ENCODE measurements at places on chromosomes 3 and 15.

GRCh38 chr3:129182390-129183185, 1.1 kb downstream of the CNBP start:
- no peak for DNase-seq

DNA sequence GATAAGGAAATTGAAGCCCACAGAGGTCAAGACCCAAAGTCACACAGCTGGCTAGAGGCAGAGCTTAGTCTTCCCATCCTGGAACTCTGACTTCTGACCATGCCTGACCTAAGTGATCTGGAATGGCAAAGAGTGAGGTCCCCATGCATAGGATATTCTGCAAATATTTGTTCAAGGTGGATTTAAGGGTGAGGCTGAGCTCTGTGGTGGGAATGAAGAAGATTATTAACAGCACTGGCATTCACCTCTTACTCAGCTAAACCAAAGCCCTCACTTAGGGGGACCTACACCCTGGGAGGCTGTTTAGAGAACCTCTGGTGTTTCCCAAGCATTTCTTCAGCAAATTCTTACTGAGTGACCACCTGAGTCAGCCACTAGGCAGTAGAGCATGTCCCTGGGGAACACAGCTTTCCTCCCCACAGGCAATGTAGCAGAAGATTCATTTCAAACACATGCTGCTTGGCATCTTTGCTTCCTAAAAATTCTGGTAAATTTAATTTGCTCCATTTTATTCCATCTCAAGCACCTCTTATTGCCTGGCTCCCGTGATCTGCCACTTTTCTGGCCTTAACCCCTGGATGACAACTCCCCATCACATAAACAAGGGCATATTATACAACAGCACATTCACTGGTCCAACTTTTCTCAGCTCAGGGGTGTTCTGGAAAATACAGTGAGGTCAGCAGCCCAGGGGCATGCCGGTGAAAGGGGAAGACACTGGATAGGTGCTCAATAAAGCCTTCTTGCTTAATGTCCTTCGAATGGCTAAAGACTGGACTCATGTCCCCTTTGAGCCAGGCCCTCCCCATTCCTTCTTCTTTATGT, 176.0 kb downstream of the ABHD5 start:
- peak; percentile 10 for DNase-seq

DNA sequence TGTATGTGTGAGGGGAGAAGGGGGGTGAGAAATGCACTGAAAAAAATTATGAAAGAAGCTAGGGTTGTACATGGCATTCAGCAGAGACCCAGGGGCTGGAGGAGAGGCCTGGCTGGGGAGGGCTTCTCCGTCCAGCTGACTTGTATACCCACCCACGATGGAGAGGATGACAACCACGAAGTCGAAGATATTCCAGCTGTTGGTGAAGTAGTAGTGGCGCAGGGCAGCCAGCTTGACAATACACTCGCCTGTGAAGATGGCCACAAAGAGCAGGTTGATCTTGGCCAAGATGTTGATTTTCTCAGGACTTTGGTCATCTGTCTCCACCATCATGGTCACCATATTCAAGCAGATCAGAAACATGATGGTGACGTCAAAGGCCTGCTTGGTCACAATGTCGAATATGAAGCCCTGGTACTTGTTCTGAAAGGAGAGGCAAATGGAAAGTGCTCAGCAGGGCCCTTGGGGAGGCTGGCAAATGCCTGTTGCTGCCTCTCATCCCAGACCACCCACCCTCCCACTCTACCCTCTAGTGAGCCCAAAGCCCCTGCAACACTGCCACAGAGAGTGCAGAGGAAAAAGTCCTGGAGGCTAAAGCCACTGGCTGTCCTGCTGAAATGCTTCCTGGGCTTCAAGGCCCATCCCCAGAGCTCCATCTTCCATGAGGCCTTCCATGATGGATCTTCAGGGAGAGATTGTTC, 58.1 kb downstream of the EXOG start:
- DNase-seq, result no peak

GRCh38 chr3:57783186-57784088, 27.3 kb downstream of the SLMAP start:
- DNase-seq, result no peak

DNA sequence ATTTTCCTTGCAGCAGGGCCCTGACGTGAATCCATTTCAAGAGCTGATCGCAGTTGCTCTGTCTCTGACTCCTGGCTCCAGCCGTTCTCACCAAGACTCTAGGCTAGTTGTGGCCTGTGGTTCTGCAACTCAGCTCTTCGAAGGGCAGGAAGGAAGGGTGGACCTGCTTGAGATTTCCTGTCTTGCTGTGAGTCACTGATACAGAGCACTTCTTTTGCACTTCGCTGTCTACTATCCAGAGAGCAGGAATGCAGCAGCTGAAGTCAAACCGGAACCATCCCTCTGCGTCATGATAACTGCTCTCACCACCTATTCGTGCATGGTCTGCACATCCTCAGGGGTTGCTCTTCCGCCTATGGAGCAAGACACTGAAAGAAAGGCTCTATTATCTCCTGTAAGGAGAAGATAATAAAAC, 59.7 kb downstream of the RAP2B start:
- no peak for DNase-seq

DNA sequence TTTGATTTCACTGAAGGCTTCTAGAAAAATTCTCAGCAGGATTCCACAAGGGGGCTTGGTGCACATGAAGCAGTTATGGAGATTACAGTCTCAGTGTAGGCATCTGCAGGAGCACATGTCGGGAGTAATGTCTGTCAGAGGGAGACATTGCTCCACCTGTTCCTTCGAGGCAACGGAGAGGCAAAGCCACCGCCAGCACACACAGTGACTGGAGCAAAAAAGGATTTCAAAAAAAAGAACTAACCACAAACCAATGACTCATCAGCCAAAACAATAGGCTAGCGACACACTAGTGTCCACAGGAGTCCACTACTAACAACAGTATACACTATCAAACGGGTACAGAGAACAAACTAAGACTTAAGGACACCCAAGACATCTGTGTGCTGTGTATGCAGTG, 68.9 kb downstream of the NPTN start:
- DNase-seq, result peak; percentile 82

DNA sequence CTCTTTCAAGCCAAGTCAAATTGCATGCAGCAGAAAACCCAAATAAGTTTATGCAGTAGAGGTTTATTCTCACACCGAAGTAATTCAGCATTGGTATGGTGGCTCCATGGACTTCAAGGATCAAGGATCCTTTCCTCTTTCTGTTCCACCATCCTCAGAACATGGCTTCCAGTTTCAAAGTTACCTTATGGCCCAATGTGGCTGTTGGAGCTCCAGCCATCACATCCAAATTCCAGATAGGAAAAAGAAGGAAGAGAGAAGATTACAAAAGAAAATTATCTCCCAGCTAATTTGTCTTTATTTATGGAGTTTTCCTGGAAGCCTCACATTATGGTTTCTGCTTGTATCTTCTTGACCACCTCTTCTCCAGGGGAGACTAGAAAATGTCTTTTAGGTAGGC, 282.5 kb upstream of the CTDSPL start:
- DNase-seq, result no peak

- no peak for DNase-seq
These were observed 10.8 kb upstream of the VILL start for GRCh38 chr3:37979541-37980461.

DNA sequence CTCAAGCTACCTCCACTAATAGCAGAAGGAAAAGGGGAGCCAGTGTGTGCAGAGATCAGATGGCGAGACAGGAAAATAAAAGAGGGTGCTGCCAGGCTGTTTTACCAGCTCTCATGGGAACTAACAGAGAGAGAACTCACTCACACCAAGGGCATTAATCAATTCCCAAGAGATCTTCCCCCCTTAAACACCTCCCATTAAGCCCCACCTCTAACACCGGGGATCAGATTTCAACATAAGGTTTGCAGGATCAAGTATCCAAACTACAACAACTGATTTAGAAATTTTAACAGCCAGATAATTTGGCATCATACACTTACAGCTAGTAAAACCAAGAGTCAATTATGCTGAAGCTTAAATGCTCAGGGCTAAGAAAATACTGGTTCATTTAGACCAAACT, 18.9 kb downstream of the CD200 start:
- DNase-seq, result no peak

- DNase-seq, result no peak
These were observed 39.7 kb downstream of the BCHE start for GRCh38 chr3:165797551-165797950.

DNA sequence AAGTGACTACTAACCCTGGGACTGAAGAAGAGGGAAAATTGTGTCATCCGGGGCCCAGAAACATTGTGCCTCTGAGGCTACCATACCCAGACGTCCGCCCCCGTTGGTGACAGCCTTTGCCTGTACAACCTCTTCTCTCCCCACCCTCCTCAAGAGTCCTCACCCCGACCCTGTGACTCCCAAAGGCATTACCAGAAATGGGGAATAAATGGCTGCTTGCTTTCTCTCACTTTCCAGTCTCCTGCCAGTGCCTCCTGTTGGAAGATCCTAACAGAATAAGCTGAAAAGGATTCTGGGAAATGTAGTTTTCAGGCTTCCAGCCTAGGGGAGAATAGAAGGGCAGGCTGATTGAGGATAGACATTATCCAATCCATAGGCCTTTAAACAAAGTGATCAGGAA, 30.8 kb upstream of the SLC25A36 start:
- peak; percentile 16 for DNase-seq

GRCh38 chr3:79843180-79843579, 75.4 kb upstream of the ROBO1 start:
- DNase-seq, result no peak

DNA sequence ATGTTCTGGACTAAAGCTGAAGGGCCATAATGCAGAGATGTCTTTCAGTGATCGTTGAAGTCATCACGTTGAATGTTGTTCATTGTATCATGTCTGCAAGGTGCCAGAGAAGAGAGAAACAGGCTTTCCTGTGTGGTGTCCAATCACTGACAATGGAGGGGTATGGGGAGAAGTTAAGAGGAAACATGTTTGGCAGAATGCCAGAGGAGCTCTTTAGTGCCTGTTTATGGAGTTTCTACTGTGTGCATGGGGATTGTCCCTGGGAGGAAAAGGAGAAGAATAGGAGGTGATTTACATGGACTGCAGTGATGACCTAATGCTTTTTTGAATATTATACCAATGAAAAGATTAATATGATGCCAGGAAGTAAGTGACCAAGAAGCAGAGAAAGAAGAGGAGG, 11.7 kb downstream of the SCAANT1 start:
- no peak for DNase-seq

DNA sequence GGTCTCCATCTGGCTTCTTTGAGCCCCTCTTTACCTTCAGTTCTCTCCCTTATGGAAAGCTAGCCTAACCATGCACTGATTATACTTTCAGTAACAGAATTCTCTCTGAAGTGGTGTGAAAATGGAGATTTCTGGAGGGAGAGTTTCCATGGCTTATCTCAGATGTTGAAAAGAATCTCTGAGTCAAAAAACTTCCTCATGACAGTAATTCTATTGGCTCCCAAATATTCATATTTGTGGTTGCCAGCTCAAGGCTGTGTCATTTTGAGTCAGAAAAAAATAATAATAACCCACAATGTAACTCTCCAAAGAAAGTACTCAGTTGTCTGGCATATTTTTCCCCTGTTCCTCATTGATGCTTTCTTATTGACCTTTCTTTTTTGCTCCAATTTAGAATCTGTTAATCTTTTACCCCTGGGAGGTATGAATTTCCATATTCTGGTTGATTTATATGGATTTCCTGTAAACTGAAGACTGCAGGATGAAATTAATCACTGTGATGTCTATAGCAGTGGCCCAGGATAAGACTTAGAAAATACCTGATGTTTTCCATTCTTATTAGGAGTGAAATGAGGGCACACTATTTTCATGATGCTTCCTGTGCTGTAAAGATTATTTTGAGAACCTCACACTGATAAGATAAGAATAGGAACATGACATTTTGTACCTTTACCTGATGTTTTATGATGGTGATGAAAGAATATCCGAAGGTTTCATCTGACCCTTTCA, 149.5 kb upstream of the EPHA3 start:
- DNase-seq, result no peak

DNA sequence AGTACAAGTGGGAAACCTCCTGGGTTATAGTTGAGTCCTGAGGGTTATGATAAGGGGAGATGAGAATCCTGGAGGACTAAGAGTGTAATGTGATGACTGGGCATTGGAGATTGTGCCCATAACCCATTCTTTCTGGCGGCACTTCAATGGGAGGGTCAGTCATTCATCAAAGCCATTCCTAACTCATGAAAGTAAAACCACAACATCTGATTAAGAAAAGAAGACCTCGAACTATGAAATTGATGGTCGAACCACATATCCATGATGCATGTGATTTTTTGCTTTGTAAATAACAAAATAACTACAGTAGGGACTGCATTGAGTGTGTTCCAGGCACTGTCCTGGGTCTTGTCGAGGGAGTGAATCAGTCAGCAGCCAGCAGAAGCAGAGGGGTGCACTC, 215.1 kb downstream of the SHQ1 start:
- DNase-seq, result peak; percentile 79

DNA sequence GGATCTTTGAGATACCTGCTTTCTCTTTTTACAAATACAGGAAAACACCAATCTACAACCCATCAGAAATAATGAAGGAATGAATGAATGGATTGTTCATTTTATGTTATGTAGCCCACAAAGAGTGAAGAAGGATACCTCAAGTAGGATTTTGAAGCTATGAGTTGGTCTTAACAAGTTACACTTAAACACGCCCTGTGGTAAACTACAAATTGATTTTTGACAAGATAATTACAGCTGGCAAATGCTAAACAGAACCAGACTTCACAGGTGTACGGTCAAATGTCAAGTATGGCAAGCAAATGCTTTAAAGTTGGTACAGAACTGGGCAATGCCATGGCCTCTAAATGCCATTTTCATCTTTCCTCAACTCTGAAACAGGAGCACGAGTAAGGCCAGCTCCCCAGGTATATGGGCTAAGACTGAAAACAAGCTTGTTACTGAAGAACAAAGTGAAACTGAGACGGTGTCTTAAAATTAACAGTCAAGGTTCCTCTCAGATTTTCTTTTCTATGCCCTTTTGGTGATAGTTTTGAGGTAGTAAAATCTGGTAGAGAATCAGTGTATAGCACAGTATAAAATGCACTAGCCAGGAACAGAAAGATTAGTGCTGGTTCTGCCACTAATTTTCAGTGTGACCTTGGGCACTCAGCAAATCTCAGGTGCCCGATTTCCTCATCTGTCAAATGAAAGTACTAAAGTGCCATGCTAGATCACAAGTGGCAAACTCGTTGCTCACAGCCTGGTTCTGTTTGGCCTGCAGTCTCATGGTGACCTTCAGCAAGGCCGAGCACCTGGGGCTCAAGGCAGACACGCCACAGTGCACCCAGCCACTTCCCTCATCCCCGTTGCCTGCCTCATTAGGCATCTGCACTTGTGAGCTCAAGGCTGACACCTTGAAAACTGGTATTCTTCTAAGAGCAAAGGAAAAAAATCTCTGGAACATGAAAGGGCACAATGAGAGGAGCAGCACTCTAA, 9.5 kb downstream of the RUVBL1 start:
- DNase-seq, result no peak
